ENCODE measurements at places on chromosomes 13 and 19.

DNA sequence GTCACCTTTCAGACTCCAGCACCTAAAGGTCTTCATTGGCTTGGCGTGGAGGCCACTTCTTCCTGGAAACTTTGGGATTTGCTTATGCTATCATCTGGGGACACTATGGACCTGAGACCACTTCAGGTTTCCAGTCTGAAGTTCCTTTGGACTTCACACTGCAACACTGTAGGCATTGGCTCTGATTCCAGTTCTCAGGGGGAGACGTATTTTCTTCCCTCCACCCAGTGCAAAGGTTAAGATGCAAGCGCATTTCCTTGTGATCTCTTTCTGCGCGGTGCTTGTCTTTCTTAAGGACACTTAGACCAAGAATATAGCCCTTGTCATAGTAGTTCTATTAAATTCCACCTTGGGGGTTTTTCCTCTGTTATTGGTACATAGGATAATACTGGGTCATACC lies 299.8 kb downstream of the TSHZ3 start:
- DNase-seq: no peak

GRCh38 chr13:113145496-113145895 lies 13.0 kb upstream of the PROZ start:
- no peak for DNase-seq

- no peak for DNase-seq
Observed at GRCh38 chr13:53569453-53569852, 540.8 kb downstream of the OLFM4 start.

GRCh38 chr13:46992383-46992952 lies 95.6 kb upstream of the HTR2A start:
- peak; percentile 11 for DNase-seq

DNA sequence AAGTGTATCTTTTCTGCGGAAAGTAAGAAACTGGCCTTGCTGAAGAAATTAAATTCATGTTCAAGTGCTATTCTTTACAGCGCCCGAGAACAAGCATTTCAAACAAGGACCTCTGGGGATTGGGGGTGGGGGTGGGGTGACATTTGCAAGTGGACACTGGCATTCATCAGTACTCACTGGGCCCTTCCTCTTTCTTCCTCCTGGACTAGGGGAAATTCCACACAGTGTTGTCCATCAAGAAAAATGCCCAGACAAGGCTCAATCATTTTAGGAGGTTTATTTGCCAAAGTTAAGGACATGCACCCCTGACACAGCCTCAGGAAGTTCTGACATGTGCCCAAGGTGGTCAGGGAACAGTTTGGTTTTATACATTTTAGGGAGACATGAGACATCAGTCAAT lies 22.9 kb upstream of the OR10H1 start:
- no peak for DNase-seq

- DNase-seq: no peak
Observed at GRCh38 chr19:43724896-43725295, 9.0 kb downstream of the IRGC start.

- DNase-seq: no peak
Observed at GRCh38 chr13:98521461-98522247, 55.3 kb downstream of the STK24 start.

DNA sequence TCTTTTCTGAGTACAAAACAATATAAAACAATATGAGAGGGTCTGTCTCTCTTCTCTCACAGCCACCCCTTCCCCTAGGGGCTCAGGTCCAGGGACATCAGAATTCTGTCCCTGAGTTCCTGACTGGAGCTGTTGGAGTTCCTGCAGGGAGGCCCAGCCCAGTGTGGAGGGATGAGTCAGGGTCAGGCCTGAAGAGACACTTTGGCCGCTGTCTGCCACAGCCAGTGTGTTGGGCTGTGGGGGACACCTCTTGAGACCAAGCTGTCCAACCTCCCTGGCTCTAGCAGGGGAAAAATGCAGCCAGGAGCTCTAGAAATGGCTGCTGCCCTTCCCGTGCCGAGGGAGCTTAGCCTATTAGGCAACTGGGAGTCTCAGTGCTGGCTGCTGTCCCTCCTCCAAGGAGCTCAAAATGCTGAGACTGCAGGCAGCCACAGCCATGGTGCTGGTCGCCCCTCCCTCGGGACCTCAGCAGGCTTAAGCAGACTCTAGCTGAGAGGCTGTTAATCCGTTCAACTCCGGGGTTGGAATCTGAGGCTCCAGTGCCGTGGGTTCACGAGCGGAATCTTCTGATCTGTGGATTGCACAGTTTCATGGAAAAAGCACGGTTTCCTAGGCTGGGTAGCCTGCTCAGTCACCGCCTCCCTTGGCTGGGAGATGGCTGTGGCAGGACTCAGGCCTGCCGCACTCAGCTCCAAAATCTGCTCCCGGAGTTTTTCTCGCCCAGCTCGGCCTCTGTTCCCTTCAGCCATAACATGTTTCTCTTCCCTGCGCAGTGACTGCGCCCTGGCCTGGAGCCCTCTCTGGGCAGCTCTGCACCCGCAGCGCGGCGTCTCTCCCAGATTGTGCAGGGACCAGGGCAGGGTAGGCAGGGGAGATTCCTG lies 3.8 kb upstream of the ZNF626 start:
- DNase-seq: peak; percentile 10

- no peak for DNase-seq
Observed at GRCh38 chr13:109087916-109088623, 458.7 kb downstream of the MYO16 start.

- no peak for DNase-seq
Observed at GRCh38 chr19:51713319-51714285, 10.2 kb downstream of the HAS1 start.

GRCh38 chr13:110337247-110337646 lies 30.2 kb downstream of the COL4A2 start:
- DNase-seq: no peak

GRCh38 chr13:106493533-106494220 lies 41.8 kb downstream of the EFNB2 start:
- no peak for DNase-seq

- no peak for DNase-seq
Observed at GRCh38 chr13:95743192-95743591, 66.3 kb downstream of the DNAJC3 start.

DNA sequence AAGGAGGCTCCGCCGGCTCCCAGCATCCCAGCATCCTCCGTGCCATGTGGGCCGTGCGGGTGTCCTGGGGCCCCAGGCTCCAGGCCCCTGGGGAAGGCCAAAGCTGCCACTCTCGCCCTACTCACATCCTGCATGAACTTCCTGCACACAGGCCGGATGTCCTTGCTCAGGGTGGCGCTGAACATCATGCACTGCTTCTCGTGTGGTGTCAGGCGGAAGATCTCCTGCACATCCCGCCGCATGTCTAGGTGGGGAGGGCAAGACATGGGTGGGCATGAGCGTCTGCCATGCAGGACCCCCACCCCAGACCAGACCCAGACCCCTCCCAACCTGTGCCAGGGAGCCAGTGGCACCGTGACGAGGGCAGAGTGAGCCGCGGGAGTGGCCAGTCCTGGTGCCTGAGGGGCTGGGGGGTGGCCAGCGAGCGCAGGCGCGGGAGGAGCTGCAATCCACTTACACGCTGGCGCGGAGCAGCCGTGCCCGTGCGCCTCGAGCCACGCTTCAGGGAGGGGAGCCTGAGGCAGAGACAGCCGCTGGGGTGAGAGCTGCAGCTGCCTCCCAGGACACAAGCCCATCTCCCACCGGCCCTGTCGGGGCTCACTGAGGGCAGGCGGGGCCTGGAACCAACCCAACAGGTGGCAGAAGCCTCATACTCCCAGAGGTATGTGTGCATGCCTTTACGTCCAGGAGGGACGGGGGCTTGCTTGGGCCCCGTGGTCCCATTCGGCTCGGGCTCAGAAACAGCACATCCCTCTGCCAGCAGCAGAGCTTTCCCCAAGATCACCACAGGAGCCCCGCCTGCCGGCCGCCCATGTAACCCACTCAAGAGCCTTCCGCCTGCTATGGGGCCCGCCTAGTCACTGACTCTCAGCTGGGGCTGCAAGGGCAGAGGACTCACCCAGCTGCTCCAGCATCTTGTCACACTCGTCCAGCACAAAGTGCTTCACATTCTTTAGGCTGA lies 8.8 kb downstream of the DDX39A start:
- DNase-seq: no peak

GRCh38 chr19:56350416-56351045 lies 35.9 kb upstream of the ZSCAN5A start:
- DNase-seq: peak; percentile 62

DNA sequence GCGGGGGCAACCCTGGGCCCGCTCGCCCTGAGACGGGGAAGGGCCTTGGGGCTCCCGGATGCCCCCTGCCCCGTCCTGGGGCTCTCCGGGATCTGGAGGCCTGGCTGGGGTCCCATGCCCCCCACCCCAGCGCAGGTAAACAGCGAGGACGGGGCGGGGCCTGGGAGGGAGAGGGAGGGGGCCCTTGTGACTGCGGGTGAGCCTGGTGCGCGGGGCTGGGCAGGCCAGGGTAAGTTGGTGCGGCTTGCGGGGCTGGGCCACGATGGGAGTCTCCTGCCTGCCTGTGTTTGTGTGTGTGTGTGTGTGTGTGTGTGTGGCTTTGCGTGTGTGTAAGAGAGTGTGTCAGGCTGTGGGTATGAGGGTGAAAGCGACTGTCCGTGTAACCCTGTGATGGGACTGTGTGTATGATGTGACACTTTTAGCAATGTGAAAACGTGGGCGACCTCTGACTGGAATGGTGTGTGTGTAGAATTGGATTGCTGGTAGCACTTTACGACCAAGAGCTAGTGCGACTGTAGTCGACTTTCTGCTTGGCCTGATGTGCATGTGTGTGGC lies 426 bp downstream of the KLC3 start:
- peak; percentile 18 for DNase-seq

GRCh38 chr19:31100981-31101380 lies 248.3 kb downstream of the TSHZ3 start:
- DNase-seq: no peak

- DNase-seq: peak; percentile 48
Observed at GRCh38 chr13:60329221-60329923, 67.6 kb upstream of the TDRD3 start.

DNA sequence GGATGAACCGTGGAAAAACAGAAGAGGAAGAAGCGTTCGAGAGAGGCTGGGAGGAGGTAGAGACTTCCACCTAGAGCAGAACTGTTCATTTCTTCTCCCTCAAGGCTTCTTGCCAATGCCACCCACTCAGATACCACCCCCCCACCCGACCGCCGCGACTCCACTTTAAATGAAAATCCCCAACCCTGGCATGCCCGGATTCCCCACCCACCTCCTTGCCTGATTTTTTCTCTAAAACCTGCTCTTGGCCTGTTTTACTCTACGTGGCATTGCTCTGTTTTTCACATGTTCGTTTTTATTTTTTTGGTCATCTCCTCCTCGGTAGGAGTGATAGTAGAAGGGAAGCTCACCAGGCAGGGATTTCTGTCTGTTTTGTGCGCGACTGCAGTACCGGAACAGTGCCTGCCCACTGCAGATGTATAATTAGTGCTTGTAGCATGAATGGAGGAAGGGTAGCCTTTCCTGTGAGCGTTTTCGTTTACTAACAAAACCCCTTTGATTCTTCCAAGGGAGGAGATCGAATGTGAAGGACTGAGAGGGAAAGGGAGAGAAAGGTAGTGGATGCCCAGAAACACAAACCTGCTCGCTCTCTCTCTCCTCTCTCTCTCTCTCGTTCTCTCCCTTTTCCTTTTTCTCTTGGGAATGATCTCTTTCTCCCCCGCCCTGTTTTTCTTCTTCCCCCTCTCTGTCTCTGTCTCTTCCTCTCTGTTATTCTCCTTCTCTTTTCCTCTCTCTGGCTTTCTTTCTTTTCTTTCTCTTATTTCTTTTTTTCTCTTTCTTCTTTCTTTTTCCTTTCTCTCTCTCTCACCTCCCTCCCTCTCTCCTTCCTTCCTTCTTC lies 2.2 kb downstream of the CD70 start:
- no peak for DNase-seq

DNA sequence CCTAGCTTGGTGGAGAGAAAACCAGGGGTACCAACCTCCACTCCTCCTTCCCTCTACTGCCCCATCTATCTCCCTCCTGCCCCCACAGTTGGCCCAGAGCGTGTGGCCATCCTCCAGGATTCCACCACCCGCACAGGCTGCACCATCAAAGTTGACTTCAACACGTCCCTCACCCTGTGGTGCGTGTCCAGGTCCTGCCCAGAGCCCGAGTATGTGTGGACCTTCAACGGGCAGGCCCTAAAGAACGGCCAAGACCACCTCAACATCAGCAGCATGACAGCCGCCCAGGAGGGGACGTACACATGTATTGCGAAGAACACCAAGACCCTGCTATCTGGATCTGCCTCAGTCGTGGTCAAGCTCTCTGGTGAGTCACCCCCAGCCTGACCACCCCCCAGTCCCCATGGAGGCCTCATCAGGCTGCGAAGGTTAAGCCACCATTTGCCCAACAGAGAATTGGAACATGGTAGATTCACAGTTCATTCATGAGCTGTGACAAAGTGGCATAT lies 6.6 kb downstream of the CEACAM16 start:
- no peak for DNase-seq

DNA sequence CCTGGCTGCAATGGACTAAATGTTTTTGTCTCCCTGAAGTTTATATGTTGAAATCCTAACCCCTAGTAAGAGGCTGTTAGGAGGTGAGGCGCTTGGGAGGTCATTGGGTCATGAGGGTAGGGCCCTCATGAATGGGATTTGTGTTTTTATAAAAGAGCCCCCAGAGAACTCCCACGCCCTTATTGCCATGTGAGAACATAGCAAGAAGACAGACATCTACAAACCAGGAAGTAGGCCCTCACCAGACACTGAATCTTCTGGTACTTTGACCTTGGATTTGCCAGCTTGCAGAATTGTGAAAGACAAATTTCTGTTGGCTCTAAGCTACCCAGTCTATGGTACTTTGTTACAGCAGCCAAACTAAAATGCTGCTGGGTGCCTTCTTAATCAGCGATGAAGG lies 96.1 kb upstream of the SPATA13 start:
- no peak for DNase-seq

- DNase-seq: no peak
Observed at GRCh38 chr13:91214031-91214430, 133.5 kb upstream of the MIR17HG start.

DNA sequence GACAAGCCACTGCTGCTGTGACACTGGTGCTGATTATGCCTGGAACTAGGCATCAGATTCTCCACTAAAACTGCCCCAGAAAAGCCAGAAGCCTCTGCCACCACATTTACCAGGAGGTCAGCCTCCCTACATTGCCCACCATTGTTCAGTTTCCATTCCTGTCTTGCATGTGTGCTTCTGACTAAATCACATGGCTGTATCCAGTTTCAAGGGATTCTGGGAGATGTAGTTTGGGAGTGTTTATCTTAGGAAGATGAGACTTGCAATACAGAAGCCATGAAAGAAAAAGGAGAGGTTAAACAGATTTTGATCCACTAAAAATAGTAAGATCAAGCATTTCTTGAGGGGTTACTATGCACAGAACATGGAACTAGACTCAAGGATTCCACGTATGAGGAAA lies 40.7 kb upstream of the SERPINE3 start:
- DNase-seq: no peak

DNA sequence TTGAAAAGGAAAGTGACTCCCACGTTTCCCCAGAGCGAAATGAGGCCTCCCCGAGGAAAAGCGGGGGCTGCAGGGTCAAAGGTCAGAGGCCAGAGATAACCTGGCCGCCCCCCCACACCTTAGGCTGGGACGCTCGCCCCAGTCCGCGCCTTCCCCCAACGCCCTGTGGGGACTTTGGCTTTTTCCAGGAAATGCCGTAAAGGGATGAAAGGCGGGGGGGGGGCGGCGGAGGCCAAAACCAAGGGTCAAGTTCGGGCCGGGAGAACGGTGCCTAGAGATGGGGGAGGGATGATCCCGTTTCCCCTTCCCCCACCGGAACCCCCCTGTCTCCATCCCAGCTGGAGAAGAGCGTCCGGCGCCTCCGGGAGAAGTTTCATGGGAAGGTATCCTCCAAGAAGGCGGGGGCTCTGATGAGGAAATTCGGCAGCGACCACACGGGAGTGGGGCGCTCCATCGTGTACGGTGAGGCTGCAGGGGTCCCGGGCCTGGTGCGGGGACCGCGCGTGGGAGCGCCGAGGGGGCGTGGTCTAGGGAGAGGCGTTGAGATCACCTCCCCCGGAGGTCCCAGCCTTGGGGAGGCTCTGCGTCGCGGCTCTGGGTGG lies 575 bp downstream of the SHFL start:
- DNase-seq: no peak
